ENCODE measurements at places on chromosomes 3 and 15.

- DNase-seq: no peak
Measured at GRCh38 chr3:183554377-183554776, 1.1 kb downstream of the KLHL6 start.

DNA sequence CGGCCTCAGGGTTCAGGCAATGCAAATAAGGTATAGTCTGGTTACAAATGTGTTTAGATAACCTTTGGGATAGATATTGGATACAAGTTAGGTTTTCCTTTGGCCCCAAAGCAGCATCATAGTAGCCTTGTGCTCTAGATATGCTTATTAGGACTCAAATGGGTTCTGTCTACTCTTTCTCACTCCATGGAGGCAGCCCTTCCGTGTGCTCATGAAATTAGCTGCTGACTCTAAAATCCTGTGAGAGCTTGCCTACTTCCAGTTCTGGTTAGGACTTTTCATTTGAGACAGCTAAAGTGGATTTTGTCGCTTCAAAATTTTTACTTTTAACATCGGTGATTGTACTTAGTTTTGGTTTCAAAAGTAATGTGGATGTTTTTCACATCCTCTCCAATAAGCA lies 1.6 kb downstream of the CDV3 start:
- no peak for DNase-seq

- DNase-seq: no peak
Measured at GRCh38 chr15:72872066-72872845, 88.7 kb upstream of the ADPGK start.

GRCh38 chr15:74376825-74377581 lies 9.6 kb upstream of the CYP11A1 start:
- no peak for DNase-seq

DNA sequence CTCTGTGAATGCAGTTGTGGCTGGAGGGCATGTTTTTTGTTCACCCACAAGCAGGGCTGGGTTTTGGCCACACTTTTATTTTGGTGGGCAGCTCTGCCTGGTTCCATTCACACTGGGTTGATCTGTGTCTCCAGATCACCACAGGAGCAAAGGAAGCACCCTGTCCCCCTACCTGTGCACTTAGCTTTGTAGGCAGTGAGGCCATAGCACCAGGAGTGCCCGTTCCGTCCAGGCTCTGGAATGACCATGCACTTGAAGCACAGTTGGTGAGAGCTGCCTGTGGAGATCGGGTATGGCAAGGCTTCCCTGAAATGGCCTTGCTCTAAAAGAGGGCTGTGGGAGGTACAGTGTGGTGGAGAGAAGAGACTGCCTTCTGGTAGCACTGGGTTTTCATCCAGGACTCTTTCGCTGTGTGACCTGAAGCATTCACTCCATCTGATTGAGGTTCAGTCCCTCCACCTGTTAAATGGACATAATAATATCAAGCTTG lies 31.7 kb downstream of the MINAR1 start:
- no peak for DNase-seq

- DNase-seq: no peak
Measured at GRCh38 chr3:116877968-116878367, 168.4 kb downstream of the TUSC7 start.

GRCh38 chr15:65382146-65382491 lies 4.3 kb upstream of the IGDCC3 start:
- no peak for DNase-seq

Data from cortex of kidney (tissue), 1 donor.